ENCODE measurements at places on chromosomes 6 and 20. TPM values are rescaled to one million over a fixed set of nuclear protein-coding genes. Genes with fewer than 3 reads are reported as not detected.

DNA sequence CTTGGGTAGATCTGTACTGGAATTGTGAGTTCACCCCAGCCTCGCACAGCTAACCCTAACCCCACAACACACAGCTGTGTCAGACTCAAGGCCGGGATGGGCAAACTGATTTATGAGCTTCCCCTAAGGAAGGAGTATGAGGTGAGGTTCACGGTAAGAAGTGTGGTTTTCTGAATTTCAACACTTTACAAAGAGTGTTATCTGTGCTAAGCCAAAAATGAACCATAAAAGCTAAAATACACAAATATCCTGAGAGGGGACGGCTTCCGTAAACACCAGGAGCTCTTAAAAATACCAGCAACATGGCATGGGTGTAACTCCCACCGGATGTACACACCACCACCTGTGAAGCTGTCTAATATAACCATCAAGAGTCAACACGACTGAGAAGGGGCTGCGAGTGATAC lies 101.2 kb downstream of the ATP9A start:
- no peak for DNase-seq

GRCh38 chr20:50967586-50967985 lies 9.0 kb downstream of the MOCS3 start:
- peak; percentile 30 for DNase-seq

TFAP2A gene
- total RNA-seq = 1.9 TPM

- DNase-seq = no peak
These were observed 200.3 kb downstream of the DLL1 start for GRCh38 chr6:170090561-170090960.

DNA sequence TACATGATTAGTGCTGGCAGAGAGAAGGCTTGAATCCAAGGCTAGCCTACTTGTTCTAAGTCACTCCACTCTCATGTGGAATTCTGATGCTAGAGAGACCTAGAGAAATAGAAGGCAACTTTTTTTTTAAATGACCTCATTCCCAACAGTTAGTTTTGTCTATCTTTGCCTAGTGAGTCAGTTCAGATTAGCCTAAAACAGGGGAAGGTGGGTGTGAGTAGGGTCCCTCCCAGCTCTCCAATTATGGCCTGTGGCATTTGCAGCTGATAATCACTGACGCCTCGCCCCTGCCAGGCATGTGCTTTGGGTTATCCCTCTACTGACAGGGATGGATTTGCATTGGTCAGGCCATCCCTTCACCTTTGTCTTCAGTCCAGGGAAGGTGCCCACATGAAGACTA lies 13.6 kb downstream of the TXLNB start:
- DNase-seq = no peak

DNA sequence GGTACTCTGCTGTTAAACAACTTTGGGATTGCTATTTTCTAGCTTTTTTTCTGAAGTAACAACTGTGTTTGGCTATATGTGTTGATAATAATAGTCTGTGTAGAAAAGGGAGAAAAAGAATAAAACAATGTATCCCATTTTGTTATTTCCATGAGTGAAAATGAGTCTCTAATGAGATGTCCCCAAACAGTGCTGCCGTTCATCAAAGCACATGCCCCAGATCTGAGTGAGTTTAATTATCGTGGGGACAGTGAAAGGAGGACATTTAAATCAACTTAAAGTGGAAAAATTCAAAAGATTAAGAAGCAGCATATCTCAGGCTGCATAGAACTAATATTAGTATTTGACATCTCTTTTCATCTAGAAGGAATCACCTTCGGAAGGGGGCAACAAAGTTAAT lies 59.6 kb downstream of the NCOA7 start:
- no peak for DNase-seq

- DNase-seq = no peak
These were observed 93.6 kb upstream of the CNKSR3 start for GRCh38 chr6:154604119-154604518.

SMPDL3A gene
- total RNA-seq = 7.4 TPM

DNMT3B gene
- total RNA-seq = 0.39 TPM

GRCh38 chr6:34593701-34594100 lies 37.6 kb upstream of the SPDEF start:
- no peak for DNase-seq

OR12D3 gene
- not detected for total RNA-seq

DNA sequence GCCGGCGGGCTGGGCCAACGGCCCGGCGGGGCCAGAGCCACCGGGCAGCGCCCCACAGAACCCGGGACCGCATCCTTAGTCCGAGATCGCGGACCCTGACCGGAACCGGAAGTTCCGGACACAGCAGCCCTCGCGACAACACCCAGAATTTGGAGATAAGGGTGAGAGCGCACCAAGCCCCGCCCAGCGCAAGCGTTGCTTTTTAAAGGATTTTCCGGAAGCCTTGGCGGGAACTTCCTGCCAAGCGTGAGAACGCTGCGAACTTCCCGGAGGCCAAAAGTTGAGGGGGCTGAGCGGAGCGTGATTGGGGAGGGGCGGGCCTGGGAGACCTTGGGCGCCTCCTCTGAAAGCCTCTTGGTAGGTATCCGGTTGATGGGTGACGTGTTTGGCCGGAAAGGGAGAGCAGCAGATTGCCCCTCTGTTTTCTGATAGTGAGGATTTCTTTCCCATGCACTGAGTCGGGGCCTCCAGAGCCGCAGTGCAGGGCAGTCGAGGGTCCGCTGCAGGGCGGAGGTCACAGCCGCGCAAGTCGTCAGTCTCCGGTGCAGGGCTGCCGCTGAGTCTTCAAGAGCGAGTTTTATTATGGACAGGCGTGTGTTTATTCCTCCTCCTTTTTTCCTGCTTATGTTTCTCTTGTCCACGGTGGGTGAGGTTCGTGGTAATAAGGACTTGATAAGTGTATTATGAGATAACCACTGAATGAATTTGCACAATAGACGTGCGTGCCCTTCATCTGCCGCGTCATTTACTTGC lies at the start of gene MTRF1L:
Gene MTRF1L (minus strand): TSS at position 97 of the 753 bp plus-strand sequence. CDS start 24 bp downstream, at position 73.
- peak; percentile 97 for DNase-seq

- DNase-seq = no peak
These were observed 59.4 kb upstream of the FRMD1 start for GRCh38 chr6:168138436-168138835.

DNA sequence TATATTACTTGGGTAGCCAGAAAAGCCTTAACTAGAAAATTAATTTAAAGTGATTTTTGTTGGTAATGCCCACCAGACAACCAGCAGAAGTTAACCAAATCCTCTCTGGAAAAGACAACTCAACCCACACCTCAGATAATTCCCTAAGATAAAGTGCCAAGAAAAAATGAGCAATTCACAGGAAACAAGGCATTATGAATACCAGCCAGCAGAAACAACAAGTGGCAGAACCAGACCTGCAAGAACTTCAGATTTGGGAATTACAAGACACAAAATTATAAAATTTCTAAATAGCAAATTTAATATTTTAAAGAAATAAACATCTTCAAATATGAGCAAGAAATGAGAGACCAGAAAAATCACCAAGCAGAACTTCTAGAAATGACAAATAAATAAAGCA lies 80.0 kb upstream of the MRPS10 start:
- DNase-seq = no peak

GRCh38 chr6:81693266-81693665 lies 59.2 kb downstream of the TENT5A start:
- no peak for DNase-seq

PARD6B gene
- 2.0 TPM for total RNA-seq

- DNase-seq = no peak
These were observed 58.5 kb upstream of the MDGA1 start for GRCh38 chr6:37756135-37756534.

DNA sequence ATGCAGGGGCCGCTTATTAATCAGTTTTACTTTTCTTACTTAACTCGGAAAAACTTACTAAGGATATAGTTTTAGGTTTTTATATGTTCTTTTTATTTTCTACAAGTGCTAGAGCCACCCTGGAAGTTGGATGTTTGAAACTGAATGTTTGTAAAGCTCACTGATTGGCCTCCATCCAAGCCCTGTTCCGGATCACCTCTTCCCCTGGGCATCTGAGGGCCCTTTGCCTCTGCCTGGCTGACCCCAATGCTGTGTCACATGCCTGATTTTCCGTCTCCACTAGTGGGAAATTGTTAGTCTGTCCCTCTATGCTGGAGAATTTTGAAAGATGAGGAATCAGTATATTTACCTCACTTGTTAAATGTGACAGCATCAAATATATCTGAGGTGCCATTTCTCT lies 79.3 kb downstream of the SLC35F1 start:
- no peak for DNase-seq

- no peak for DNase-seq
These were observed 72.9 kb downstream of the HDGFL1 start for GRCh38 chr6:22642254-22642653.

All from mesenteric fat pad (tissue), 1 donor.